ENCODE measurements at places on chromosomes 1 and 21.

DNA sequence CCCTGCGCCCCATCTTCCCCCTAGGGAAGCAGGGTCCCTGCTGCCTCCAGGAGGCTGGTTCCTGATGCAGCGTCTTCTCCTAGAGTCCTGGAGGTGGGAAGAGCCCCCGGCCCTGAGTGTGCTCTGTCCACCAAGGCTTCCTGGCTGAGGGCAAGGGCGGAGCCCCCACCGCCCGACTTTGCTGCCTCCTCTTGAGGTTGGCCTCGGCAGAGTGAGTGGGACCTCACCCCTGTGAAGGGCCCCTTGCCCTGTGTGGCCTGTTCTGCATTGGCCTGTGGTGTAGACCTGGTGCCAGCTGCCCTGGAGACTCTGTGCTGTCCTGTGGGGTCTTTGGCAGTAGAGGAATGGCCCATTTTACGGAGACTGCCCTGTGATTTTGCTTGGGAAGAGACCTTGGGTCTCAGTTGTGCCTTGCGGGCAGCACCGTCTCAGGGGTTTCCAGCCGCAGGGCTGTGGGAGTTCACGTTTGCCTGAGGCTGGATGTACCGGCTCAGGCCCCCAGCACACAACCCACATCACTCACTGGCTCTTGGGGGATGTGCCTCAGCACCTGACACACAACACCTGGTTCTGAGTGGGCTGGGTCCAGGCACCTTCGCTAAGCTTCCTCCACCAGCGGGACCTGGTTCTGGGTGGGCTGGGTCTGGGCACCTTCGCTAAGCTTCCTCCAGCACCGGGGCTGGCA, 73.6 kb downstream of the SKI start:
- DNase-seq: no peak

- no peak for DNase-seq
Observed at GRCh38 chr1:100565937-100566699, 28.2 kb downstream of the GPR88 start.

- DNase-seq: no peak
Observed at GRCh38 chr21:14975136-14975919, 89.5 kb downstream of the NRIP1 start.

DNA sequence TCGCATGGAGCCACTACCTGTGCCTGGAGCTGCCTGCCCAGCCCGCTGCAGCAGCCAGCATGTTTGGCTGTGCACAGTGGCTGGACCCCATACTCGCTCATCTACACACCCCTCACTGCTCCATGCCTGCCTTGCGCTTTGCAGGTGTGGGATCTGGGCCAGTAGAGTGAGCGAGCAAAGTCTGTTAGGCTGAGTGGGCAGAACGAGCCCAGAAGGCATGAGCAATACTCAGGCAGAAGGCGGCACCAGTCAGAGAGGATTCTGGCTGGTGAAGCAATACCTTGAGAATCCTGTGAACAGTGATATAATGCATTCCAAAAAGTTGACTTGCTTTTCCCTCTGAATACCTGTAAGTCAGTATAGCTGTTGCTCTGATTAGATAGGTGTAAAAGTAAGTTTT, 816.4 kb downstream of the KCNT2 start:
- peak; percentile 85 for DNase-seq
